ENCODE measurements at places on chromosomes 16 and 17.

DNA sequence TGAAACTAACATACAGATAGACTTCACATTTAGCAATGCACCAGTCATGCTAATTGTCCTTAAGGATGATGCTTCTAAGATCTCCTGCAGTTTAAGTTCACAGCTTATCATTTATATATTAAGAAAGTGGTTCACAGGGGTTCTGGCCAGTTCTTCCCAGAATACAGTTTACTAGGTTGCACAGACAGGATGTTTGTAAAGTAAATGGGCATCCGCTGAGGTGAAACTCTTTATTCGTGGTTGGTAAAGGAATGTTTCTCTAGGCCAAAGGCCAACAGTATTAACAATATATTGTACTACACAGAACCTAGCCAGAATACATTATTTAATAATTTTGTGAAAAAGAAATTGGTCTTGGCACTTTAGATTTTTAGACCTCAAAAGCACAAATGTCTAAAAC lies 1427.3 kb downstream of the CDH8 start:
- DNase-seq = no peak

DNA sequence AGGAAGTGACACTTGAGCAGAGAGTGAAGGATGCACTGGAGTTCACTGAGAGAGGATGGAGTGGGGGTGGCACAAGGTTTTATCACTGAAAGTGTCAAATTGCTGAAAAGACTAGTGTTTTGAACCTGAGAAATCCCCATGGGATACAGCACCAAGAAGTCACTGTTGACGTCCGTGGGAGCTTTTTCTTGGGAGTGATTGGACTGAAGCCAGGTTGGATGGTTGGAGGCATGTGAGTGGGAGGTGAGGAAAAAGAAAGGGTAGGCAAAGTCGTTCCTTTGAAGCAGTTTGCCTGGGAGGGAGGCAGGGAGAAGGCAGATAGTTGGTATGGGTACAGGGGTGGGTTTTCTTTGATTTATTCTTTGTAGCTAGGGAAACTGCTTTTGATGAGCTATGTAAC lies 39.9 kb upstream of the SDK2 start:
- DNase-seq = no peak

DNA sequence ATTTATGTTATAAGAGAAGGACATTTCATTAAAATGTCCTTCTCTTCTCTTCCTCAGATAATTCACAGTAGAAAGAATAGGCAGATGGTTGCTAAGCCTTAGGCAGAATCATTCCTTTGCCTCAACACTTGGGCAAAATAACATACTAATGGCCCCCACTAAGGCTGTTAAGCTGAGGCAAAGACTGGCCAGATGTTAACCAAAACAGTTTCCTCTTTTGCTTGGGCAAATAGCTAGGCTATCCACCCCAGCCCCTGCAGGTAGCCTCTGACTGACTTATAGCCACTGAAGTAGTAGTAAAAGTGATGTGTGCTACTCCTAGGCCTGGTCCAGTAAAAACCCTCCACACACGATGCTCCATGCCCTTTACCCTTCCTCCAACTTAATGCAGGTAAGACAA lies 55.2 kb downstream of the SPAG9 start:
- DNase-seq = no peak

DNA sequence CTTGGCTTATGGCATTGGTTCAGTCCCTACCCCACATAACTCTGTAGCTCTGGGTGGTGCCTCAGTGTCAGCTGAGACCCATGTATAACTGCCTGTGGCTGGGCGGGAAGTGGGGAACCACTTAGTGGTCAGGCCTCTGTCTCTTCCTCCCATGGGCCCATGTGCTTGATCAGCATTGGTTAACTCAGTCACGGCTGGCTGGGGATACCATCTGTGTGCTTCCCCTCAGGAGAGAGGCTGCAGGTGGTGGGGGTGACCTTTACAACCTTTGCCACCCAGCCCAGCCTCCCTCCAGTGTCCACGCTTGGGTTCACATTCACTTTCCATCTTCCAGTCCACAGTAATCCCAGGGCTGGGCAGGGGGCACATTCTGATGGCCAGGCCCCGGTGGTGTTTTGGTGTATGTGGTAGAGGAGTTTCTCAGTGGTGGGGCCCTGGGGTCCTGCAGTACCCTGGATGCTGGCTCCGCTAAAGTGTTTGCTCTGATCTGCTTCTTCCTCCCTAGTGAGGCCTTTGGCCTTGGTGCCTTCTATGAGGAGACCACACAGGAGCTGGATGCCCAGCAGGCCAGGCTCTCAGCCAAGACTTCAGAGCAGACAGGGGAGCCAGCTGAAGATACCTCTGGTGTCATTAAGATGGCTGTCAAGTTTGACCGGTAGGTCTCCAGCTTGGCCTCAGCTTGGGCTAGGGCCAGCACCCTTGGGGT lies 10.2 kb upstream of the NFATC3 start:
- DNase-seq = no peak

DNA sequence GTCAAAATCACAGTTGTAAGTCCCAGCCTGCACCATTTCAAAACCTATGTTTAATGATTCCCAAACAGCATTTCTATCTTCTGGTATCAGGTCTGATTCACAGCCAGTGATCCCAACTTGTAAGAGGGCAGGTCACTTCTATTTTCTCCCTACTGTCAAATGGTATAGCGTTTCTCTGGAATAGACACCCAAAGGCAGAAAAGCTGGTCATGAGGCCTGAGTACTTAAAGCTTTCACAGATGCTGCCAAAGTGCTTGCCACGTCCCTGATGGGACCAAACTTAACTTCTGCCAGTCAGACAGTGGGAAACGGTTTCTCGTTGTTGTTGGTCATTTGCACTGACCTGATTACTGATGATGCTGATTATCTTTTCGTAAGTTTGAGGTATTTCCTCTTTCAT lies 43.4 kb downstream of the CYTH1 start:
- no peak for DNase-seq

- no peak for DNase-seq
Observed at GRCh38 chr17:41539071-41539492, 11.0 kb upstream of the KRT19 start.

GRCh38 chr17:80035937-80036714 lies at the start of gene CCDC40:
CCDC40 (plus strand) TSS chr17:80036642; CDS start chr17:80036663, 21 bp downstream.
- peak; percentile 22 for DNase-seq

GRCh38 chr16:2779151-2779920 lies 2.3 kb upstream of the ELOB start:
- DNase-seq = no peak

DNA sequence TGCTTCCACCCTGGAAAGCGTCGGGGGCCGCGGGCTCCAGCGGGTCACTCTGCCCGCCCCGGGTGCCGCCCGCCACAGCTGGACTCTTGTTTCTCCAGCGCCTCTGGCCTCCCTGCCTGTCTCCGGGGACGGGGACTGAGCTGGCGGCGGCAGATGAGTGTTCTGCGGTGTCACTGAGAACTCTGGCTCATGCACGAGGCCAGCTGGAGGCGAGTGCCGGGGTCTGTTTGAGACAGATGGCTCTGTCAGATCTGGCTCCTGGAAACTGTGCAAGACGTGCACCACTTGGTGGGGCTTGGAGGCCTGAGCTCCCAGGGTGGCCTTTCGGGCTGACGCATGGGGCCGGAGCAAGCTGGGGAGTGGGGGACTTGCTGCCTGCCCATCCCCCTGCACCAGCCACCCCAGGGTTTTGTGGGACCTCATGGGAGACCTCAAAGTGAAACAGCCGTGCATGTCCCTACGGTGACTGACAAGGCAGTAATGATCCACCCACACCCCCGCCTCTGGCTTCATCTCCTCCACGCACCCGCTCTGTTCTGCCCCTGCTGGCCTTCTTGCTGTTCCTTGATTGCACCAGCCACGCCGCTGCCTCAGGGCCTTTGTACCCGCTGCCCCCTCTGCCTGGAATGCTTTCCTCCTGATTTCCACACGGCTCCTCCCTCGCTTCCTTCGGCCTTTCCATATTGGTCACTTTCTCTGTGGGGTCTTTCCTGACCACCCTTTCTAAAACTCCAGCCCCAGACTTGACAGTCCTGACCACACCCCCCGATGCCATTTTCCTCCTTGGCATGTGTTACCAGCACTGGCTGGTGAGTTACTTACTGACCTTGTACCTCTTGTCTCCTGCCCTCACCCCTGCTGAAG lies 174.9 kb upstream of the CIBAR2 start:
- no peak for DNase-seq

GRCh38 chr17:40516581-40517285 lies 15.3 kb upstream of the TNS4 start:
- no peak for DNase-seq

- DNase-seq = no peak
Observed at GRCh38 chr16:1915732-1916639, 2.2 kb downstream of the HS3ST6 start.

GRCh38 chr17:54177606-54178308 lies 355.0 kb downstream of the KIF2B start:
- DNase-seq = no peak

DNA sequence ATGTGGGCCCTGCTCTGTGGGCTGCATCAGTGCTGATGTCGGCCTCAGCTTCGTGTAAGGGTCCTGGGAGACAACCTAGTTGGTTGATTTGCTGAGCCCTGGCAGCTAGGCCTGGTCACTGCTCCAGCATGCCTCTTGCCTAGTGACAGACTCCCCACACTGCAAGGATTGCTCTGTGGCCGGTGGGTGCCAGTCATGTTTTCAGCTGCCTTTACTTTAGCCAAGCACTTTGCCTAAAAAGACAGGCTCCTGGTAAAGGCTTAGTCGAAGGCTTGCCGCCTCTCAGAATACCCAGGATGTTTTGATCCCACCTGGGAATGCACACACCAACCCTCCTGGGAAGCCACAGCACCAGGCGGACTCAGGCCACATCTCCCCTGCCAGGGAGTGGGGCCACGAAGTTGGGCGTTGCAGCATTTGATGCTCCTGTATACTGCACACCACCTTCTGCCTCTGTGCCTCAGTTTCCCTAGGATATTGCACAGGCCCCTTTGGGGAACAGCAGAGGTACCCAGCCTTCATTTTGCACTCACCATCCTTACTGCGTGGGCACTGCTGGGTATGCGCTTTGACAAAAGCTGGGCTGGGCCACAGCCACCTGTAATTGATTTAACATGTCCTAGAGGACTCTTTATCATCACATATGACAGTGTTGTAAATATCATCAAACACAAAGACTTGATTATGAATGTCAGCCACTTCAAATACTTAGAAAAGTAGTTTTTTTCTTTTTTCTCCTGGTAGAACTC lies 19.9 kb downstream of the GINS2 start:
- DNase-seq = no peak

- no peak for DNase-seq
Observed at GRCh38 chr17:57097832-57098421, 12.9 kb downstream of the AKAP1 start.

- no peak for DNase-seq
Observed at GRCh38 chr17:42017866-42018200, 594 bp upstream of the DNAJC7 start.

- no peak for DNase-seq
Observed at GRCh38 chr17:63764716-63765115, 8.7 kb downstream of the CCDC47 start.

All from HS-27A (cell line).